ENCODE measurements at places on chromosomes 13 and 19. TPM values are rescaled to one million over a fixed set of nuclear protein-coding genes. Genes with fewer than 3 reads are reported as not detected.

- DNase-seq, result no peak
Measured at GRCh38 chr13:107427536-107427935, 787.8 kb downstream of the LIG4 start.

GRCh38 chr13:92255526-92255925 lies 857.1 kb downstream of the GPC5 start:
- no peak for DNase-seq

GRCh38 chr13:110329798-110330461 lies 22.8 kb downstream of the COL4A2 start:
- DNase-seq, result no peak

DKKL1 gene
- not detected for total RNA-seq

DNA sequence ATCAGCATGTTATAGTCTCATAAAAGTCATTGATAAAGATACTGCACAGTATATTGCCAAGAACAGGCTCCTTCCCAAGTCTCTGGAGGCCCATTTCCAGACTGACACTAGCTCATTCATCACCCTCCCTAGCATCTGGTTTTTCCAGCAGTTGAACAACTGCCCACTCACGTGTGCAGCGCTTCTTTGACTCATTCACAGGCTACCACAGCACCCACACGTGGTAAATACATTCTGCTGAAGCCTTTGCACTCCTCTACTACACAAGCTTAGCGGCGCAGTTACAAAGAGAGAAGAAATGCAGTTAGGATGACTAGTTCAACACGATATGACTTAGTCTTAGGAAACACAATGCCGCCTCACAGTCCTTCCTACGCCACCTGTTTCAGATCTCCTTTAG lies 87.7 kb downstream of the DOCK9 start:
- DNase-seq, result no peak

DNA sequence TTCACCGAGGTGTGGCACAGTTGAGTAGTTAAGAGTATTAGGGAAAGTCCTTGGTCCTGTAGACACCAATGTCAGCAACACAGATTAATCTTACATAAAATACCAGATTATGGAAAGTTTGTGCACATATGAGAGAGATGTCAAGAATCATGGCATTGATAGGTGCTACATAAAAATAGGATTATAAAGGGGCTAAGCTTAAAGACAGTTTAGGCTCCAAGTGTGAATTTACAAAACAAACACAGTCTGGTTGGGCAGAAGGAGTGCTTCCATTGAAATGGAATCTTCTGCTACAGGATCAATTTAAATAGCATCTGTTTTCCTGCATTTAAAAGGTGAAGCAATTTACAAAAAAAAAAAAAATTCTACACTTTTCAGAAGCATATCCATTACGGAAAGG lies 292.9 kb downstream of the DNAJC15 start:
- no peak for DNase-seq

DNA sequence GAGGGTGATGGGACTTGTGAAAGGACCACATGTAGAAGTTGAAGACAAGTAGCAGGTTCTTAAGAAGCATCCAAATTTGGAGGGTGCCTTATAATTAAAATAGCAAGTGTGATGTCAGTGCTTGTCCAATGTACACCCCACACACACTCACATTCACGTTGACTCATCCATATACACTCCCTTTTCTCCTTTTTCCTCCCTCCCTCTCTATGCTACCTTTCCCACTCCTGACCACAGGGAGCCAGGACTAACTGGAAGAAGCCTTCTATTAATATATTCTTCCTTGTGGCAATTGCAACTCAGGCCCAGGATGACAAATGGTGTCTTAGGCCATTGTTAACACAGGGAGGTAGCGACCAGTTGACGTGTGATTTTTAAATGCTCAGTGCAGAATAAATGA lies 16.3 kb upstream of the GPR183 start:
- no peak for DNase-seq

NCAN gene
- total RNA-seq, result 0.20 TPM

- peak; percentile 22 for DNase-seq
Measured at GRCh38 chr13:46667687-46668281, 114.8 kb downstream of the LRCH1 start.

DNA sequence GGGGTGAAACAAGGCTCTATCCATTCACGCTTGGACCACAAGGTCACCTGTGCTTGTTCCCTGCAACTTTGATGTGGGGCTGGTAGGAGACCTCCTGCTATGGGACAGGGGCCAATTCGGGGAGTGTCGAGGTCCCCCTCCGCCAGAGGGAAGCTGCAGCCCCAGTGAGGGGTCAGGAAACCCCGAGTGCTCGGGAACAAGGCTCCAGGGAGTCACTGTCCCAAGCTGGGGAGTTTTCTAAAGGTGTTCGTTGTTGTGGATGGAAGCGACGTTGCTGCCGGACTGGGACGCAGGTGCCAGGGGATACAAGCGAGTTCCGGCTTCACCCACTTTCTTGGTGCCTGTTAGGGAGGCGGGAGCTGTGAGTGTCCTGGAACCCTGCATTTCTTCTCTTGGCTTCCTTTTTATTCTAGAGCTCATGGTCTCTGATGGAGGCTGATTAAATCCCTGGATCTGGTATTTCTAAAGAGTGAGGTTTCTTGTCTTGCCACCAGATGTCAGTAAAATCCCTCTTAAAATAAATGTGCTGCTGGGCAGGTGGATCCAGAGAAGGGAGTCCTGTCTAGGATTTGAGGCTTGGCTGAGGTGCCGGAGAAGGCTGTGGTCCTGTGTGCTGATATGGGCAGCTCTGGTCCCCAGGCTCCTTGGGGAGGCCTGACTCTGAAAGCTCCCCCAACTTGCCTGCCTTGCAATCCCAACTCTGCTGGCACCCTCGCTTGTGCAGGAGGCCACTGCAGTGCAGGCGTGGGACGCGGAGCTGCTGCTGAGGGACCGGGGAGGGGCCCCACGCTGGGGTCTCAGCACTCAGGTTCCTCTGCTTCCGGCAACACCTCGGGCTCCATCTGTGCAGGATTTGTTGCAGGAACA lies 153.9 kb downstream of the TEX29 start:
- DNase-seq, result no peak

DNA sequence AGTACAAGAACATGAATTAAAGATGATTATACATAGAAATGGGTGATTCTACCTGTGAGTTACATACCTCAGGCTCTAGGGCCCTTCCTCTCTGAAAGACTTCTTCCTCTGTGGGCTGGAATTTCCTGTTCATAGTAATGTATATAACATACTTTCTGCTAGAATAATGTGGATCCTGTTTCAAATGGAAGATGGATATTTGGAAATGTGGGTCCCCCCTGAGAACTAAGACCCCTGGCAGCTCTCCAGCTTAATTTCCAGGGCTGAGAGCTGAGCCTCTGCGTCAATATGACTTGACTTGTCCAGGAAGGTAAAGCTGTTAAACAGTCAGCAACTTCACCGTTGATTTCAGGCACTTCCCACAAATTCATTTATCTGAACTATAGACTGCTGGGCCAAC lies 296.3 kb downstream of the NALCN start:
- DNase-seq, result no peak

DNA sequence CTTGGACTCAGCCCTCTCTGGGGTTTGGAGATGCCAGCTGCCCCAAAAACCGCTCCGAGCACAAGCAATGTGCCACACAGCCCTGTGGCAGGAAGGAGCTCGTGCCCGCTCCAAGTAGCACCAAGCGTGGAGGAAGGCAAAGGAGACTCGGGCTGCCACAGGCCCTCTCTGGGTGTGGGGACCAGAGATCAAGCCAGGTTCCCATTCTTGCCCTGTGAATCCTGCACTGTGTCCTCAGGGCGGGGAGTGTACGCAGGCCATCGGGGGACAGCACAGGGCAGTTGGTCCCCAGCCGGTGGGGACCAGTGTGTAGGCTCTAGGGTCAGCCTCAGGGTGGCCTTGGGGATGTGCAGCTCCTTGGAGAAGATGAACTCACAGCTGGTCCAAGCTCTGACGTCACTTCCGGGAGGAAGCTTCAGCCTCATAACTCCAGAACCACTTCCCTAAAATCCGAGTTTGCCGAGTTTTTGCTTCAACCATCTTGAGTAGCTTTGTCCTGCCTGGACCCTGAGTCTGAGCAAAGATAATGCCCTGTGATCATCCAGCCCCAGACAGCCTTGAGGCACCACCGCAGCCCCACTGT lies 9.3 kb upstream of the CPAMD8 start:
- DNase-seq, result no peak

TNNI3 gene
- not detected for total RNA-seq

MTUS2 gene
- not detected for total RNA-seq

ZNF611 gene
- total RNA-seq, result 17.0 TPM

GRCh38 chr19:47021536-47022139 lies 2.0 kb downstream of the NPAS1 start:
- no peak for DNase-seq

TUBB4A gene
- total RNA-seq, result 3.0 TPM

- no peak for DNase-seq
Measured at GRCh38 chr13:95509521-95510310, 42.8 kb upstream of the CLDN10 start.

- DNase-seq, result peak; percentile 63
Measured at GRCh38 chr19:46614114-46614722, 10.7 kb downstream of the PTGIR start.

ZDHHC20 gene
- total RNA-seq, result 61.2 TPM

DNA sequence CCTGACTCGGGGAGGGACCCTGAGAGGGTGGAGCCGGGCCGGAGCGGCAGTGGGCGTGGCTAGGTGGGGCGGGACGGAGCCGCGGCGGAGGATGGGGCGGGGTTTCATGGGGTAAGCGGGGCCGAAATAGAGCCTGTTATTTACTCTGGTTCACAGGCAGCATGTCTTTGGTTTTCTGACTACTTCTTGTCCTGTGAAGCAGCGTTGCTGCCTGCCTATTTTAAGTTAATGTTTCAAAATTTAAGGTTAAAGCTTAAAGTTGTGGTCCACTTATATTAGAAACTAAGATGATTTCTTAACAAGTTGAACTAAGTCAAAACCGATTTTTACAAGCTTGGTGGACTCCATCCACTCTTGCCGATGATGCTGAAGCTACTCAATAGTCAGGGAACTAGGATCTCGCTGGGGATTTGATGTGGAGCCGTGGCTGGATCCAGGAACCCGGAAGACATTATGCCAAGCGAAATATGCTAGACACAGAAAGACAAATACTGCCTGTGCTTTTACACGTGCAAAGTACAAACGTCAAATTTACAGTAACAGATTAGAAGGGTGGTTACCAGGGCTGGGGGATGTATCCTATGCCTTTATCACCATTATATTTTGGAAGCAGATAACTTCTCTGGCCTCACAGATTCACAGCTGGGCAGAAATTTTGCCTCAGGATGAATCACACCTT lies 433 bp upstream of the ZNF616 start:
- DNase-seq, result no peak
